ENCODE measurements at places on chromosomes 12 and 14.

DNA sequence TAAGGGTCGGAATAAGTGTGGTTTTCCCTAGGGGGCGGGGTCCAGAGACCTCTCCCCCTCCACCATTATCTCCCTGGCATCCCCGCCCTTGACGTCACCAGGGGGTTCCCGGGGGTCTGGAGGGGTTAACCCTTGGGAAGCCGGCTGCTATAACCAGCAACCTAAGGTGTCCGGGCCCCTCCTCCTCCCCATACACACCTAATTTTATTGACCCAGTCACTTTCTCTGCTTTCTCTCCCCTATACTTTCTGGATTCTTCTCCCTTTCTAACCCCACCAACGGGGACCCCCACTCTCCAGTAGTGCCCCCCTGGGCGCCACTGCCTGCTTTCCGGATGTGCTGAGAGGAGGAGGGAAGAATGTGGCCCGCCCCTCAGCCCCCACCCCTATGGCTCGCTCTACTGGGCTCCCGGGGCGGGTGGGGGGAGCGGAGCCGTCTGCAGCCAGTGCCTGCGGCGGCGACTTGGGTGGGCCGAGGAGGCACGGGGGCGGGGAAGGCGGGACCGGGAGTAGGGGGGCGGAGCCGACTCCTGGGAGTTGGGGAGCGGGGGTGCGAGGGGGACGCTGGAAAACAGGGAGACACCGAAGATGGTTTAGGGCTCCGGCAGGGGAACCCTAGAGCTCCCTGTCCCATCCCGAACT, 1.8 kb downstream of the GLI1 start:
- no peak for DNase-seq

- DNase-seq, result no peak
Measured at GRCh38 chr12:51126297-51126696, 42.9 kb upstream of the CSRNP2 start.

DNA sequence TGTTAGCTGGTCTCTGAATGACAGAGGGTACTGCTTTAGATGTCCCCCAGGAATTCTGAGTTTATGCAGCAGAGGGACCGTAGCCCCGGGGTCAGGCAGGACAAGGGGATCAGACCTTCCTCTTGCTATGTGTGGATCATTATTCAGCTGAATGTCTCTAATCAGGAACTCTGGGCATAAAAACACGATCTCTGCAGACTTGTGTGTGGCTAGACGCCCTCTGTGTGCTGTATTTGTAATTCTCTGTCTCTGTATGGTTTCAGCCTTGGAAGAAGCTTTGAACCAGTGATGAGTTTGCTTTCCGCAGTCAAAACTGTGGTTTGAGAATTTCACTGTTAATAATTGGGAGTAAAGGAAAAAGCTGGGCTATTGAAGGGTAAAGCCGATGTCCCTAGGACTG, 125.3 kb downstream of the ETV6 start:
- no peak for DNase-seq

GRCh38 chr12:49138587-49138986, 7.4 kb upstream of the TUBA1B start:
- DNase-seq, result no peak

DNA sequence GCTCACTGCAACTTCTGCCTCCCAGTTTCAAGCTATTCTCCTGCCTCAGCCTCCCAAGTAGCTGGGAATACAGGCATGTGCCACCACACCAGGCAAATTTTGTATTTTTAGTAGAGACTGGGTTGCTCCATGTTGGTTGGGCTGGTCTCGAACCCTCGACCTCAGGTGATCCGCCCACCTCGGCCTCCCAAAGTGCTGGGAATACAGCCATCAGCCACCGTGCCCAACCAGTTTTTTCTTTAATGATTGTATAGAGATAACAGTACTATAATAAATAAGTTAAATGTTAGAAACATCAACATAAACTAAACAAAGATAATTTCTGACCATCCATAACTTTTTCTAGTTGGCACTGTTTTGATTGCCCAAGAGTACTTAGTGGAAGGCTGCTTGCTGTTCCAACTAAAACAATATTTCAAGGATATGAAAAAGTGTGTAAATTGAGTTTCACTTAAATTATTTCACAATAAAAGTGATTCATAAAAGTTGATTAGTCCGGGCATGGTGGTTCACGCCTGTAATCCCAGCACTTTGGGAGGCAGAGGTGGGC, 5.6 kb downstream of the GON7 start:
- DNase-seq, result no peak

- DNase-seq, result no peak
Measured at GRCh38 chr12:112458330-112458729, 39.6 kb downstream of the PTPN11 start.

DNA sequence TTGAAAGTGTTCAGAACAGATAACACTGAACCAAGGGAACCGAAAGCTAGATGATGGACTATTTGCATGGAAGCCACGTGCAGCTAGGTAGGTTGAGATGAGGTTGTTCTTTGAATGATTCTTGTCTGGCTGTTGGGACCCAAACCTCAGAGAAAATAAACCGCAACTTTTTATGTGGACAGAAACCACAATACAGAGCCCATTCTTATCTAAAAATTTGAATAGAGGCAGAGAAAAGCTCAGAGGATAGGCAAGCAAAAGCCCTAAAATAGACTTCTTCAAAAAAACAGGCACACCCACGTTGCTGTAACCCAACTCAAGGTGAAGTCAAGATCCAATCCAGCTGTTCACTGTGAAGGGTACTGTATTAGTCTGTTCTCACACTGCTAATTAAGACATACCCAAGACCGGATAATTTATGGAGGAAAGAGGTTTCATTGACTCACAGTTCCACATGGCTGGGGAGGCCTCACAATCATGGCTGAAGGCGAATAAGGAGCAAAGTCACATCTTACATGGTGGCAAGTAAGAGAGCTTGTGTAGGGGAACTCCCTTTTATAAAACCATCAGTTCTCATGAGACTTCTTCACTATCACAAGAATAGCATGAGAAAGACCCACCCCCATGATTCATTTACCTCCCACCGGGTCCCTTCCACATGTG, 353.8 kb downstream of the AACS start:
- no peak for DNase-seq

- peak; percentile 69 for DNase-seq
Measured at GRCh38 chr12:56941299-56942017, 7.2 kb upstream of the SDR9C7 start.

- DNase-seq, result no peak
Measured at GRCh38 chr12:94111302-94111701, 37.1 kb upstream of the PLXNC1 start.

GRCh38 chr14:102980409-102980810, 57.9 kb downstream of the AMN start:
- no peak for DNase-seq

- no peak for DNase-seq
Measured at GRCh38 chr12:116565963-116566362, 6.8 kb downstream of the MAP1LC3B2 start.

GRCh38 chr12:96606644-96607043, 117.3 kb downstream of the CFAP54 start:
- DNase-seq, result no peak

GRCh38 chr14:100895411-100895810, 8.1 kb downstream of the RTL1 start:
- no peak for DNase-seq

DNA sequence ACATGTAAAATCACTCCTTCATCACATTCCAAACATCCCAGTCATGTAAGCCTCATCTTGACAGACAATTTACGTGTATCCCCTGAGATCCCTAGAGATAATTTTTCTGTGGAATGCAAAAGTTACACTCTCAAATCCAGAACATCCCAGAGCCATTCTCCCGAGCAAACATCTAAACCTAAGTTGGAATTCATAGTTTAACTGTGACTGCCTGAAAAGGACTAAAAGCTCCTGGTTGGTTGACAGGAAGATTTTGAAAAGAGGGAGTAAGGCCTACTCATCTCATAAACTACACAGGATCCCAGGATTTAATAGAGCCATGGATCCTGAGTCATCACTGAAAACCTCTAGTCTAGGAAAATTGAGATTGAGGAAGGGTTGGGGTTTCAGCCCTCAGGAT, 123.6 kb downstream of the SCN8A start:
- DNase-seq, result no peak

GRCh38 chr12:57459750-57460467, at the start of gene GLI1:
TSS of gene GLI1 (plus strand) at chr12:57459785. CDS start at chr12:57463692, 3,907 bp downstream.
- DNase-seq, result no peak

DNA sequence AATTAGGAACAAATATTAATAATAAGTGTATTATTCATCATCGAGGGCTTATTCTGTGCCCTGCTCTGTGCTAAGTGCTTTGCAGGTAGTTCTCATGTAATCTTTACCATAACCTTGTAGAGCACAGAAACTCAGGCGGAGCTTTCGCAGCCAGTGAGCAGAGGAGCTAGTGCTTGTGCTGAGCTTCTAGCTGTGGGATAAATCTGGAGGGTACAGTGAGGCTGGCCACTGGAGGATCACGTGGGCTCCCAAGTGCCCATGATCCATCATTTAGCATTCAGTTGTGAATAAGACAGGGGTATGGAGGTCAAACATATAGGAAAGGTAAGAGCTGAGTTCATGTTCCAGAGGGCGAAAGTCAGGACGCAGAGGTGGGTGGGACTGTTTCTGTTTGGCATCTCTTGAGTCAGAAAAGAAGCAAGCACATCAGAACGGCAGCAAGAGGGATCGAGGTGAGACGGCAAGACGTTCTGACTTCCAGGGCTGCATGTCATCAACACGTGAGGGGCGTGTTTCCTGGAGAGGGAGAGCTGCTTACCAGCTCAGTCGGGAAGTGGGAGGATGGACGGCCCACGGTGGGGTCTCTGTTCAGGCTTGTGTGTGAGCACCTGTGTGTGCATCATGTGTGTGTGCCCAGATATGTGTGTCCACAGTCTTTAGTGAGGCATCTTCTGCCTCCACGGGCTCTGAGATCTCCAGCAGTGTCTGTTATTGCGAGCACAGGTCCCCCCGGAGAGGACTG, 16.8 kb upstream of the KRT80 start:
- no peak for DNase-seq

- no peak for DNase-seq
Measured at GRCh38 chr14:49982501-49982951, 89.6 kb downstream of the ARF6 start.

DNA sequence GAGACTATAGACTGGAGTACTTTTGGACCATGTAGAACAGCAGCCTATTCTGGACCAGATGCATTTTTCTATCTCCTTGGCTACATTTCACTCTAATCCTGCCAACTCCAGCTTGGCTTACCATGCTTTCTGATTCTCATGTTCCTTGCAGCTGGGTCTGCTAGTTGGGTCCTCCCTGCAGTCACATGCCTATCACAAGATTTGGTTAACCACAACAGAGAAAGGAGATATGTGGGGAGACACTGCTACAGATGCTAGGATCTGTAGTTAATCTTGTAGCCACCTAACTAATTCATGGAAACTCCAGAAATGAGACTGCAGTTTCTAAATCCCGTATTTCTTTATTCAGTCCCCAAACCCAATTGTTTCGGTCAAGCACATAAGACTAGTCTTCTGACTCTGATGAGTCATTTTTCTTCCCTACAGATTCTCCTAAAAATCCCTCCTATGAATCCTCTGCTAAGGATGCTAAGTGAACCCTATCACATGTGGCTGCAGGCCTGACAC, 410.6 kb downstream of the DAD1 start:
- no peak for DNase-seq

DNA sequence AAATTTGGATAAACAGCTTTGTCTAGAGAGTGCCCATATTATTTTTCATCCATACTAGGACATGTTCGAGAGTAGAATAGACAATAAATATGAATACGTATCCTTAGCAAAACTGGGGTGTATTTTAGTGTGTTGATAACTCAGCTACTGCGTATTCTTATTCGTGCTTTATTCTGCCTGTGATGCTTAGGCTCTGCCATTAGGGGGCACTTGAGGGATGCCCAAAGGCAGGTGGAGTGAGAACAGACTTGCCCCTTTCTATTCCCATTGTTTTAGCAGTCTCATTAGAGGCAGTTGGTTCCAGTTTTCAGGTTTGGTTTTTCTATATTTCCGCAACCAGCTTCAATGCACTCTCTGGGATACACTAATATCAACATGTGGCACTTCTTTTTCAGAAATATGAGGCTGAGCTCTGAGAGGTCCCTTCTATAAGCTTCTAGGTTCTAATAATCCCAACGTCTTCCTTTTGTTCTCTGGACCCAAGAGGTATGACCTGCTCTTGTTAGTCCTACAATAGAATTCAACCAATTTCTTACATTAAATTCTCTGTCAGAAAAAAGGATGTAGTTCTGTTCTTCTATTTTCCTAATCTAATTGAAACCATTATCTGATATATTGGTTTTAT, 985.7 kb upstream of the FBXO33 start:
- DNase-seq, result peak; percentile 12

DNA sequence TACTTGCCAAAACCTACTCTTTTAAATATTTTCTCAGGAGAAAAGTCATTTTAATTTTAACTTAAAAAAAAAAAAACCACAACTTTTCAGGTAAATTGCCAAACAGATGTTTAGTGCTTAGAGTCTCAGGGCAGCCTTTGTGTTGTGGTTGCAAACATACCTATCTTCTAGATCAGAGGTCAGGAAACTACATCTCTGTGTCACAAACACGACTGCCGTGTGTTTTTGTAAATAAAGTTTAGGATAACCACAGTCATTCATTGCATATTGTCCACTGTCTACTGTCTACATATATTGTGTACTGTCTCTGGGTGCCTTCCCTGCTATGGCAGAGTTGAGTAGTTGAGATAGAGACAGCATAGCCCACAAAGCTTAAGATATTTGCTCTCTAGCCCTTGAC, 48.9 kb downstream of the DYRK2 start:
- DNase-seq, result no peak

DNA sequence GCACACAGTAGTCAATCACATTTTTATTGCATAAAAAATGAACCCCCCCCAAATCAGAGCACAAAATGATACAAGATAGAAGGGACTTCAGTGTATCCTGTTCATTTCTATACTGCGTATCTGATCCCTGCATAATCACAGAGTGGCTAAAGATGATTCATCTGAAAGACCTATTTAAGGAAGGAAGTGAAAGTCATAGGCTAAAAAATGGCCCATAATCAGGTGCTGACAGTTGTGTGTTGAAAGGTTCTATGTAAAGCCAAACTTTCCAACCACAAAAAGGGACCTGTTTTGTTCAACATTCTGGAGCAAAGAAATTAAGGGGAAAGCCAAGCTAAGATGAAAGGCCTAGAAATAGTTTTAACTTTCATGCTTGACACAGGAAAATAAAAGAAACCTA, 147.8 kb upstream of the ATP2B1 start:
- peak; percentile 37 for DNase-seq

- DNase-seq, result no peak
Measured at GRCh38 chr12:94225506-94225905, 77.1 kb downstream of the PLXNC1 start.

GRCh38 chr14:98187281-98187680, 1084.7 kb downstream of the BCL11B start:
- DNase-seq, result no peak

GRCh38 chr14:95290021-95290420, 29.7 kb downstream of the CLMN start:
- no peak for DNase-seq

DNA sequence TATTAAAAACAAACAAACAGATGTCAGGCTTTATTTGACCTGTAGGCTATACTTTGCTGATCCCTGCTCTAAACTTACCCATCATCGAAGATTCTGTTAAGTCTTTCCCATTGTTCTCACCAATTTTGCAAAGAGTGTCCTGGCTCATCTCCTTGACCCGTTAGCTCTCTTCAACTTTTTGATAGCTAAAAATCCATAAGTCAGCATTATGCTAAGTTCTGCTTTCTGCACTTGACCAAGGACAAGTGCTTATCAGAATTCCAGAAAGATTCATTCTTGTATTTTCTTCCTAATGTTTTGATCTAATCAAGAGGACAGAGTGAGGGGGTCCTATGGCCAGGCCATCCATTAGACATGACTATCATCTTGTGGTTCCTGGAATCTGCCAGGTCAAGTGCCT, 503.5 kb downstream of the FUT8 start:
- no peak for DNase-seq
